ENCODE measurements at places on chromosomes 6 and 20.

DNA sequence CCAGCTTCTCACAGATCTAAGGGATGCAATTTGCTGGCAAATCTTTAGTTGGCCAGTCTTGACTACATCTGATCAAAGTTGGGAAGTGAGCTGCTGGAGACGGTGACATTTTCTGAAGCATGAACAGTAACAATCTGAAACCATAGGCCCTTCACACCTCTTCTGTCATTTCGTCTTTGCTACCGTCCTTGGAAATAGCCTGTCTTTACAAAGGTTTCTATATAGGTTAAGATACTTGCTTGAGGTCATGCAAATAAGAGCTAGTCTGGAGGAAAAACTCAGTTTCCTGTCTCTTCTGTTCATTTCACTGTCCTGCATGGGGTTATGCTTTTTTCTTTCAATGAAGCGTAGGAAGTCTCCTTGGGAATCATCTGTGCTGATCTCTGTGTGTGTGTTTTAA, 55.6 kb downstream of the CARMIL1 start:
- no peak for DNase-seq

DNA sequence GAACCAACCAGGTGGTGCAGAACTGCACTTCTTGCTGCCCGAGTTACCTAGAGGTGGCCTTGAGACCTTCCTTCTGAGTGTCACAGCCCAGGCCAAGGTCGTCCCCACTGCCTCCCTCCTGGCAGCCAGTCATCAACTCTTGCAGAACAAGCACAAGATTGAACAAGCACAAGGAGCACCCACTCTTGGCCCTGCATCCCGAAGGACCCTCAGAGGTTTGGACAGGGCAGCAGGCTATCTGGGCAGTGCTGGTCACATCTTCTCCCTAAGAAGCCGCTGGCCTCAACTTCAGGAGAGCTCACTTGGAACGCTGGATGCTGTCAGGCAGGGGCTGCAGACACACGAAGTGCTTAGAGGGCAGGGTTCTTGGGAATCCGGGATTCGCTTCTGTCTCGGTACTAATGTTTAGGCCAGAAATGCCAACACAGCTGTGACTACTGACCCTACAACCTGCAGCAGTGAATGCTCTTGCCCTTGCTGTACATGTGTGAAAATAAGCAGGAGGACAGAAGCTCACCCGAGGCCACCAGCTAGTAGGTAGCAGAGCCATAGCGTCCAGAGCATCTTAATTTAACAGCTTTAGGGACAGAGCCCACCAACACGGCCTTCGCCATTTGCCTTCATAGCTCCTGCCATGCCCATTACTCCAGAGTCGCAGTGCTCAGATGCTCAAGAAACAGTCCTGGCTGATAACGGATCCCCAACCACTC, 4.0 kb upstream of the ACSS1 start:
- DNase-seq: no peak

- DNase-seq: no peak
Observed at GRCh38 chr20:20892328-20892727, 179.9 kb upstream of the RALGAPA2 start.

DNA sequence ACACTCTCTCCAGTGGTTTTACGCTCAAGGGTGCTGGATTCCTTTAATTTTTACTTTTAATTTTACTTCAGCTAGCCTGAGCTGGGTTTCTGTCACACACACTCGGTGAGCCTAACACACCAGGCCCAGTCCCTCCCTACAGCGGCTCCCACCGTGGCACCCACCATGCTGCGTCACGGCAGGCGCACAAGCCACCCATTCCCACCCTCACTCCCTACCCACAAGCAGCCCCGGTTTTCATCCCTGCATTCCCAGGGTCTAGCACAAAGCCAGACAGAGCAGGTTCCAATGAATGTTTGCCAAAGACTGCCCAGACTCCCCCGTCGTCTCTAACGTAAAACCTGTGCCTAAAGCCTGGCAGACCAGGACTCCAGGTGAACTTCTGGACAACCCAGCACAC, 50.3 kb downstream of the MYH7B start:
- no peak for DNase-seq

DNA sequence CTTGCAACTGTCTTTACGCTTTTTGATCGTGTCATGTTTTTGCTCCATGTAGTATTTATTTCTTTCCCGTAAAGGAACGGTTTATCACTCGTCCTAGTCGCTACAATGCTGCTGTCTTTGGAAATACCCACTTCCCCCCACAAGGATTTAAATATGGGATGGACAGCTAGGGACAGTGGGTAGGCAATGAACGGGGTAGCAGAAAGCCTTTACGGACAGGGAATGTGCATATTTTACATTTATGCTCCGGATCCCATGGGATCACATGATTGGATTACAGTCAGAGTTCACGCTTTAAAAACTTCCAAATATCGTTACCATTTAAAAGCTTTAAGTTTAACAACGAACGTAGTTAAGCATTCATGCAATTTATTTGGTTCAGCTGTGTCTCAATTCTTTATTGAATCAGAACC, 1.2 kb downstream of the HIVEP1 start:
- no peak for DNase-seq

GRCh38 chr6:167590193-167590592, 236.5 kb upstream of the AFDN start:
- no peak for DNase-seq

DNA sequence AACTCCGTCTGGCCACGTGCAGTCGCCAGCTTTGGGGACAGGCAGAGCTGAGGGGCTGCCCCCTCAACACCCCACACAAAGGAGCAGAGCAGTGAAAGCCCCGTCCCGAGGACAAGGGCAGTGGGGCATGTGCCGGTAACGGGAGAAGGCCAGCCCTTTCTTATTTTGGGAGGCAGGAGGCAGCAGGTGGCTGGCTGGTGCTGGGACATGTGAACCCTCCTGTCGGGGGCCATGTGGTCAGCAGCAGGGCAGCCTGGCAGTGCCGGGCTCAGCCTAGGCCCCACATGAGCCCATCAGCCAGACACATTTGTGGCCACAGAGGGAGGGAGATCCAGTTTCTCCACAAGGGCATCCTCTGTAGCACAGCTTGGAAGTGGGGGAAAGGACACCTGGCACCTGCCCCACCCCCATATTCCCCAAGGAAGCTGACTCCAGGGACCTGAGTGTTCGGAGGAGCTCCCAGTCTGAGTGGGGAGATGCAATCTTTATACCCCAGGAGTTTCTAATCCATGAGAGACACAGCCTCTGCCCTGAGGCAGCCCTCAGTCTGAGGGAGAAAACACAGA, 137.6 kb downstream of the MRPL14 start:
- no peak for DNase-seq

- DNase-seq: no peak
Observed at GRCh38 chr6:50862176-50862575, 43.5 kb downstream of the TFAP2B start.

GRCh38 chr20:5919626-5920544, 30.4 kb downstream of the TRMT6 start:
- DNase-seq: no peak

DNA sequence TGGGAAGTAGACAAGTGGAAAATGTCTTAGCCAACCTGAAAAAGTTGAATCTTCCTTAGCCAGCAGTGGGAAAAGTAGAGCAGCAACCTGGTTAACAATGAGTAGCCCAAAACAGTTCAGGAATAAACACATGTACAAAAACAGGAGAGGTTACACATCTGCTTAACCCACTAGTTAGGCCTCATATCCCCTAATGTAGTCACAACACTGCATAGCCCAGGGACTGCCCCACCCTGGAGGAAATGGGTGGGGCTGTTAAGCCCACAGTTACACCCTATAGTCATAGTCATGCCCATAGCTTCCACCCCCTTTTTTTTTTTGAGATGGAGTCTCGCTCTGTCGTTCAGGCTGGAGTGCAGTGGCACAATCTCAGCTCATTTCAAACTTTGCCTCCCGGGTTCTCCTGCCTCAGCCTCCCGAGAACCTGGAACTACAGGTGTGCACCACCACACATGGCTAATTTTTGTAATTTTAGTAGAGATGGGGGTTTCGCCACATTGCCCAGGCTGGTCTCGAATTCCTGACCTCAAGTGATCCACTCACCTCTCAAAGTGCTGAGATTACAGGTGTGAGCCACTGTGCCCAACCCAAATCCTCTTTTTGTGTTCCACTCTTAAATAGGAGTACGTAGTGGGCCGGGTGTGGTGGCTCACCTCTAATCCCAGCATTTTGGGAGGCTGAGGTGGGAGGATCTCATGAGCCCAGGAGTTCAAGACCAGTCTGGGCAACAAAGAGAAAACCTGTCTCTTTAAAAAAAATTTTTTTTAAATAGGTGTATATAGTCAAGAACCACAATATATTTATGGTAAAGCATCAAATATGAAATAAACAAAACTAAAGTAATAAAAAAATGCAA, 24.5 kb downstream of the ILRUN start:
- no peak for DNase-seq

DNA sequence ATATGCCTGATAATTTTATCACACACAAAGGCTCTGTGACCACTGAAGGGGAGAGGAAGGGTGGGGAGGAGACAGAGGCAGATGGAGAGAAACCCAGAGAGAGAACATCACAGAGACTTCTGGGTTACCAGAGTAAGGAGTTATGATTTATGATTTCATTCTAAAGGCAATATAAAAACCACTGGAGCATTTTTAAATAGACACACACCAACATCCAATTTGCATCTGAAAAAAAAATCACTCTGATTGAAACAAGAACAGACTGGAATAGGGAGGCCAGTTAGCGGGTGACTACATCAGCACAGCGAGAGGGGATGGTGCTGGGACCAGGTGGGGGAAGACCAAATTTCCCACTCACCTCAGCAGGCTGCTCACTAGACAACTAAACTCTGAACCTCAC, 104.8 kb downstream of the AGPAT4 start:
- DNase-seq: no peak

DNA sequence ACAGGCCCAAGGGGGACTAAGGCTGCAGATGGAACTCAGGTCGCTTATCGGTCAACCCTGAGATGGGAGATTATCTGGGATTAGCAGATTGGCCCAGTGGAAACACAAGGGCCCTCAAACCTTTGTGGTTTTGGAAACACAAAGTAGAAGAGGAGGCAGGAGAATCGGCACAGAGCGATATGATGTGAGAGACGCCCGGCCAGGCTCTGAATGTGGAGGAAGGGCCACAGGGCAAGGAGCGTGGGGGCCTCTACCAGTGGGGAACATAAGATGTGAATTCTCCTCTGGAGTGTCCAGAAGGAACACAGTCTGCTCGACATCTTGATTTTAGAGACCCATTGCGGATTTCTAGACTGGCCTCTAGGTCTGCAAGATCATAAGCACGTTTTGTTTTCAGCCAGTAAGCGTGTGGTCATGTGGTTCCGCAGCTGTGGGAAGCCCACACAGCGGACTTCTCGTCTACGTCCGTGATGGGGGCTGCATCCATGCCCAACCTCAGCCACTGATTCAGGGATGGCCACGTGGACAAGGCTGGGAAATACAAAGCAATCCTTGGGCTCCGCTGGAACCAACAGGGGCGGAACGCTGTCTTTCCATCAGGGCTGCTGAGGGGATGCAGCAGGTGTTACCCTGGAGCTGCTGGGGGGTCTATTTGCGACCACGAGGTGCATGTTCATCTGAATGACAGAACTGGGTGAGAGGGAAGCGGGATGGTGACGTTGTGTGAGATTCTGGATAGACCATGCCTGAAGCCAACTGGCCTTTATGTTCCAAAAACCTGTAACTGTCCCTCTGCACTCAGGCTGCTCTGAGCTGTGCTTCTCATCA, 127.6 kb upstream of the PMEPA1 start:
- DNase-seq: no peak
